SJSA1 (cell line): ENCODE measurements at places on chromosomes 4 and X. TPM values are rescaled to one million over a fixed set of nuclear protein-coding genes. Genes with fewer than 3 reads are reported as not detected.

- H3K27me3 ChIP-seq: no peaks in the 10 kb centered on the region
- no peak for DNase-seq
- H3K4me1 ChIP-seq: no peaks in the 10 kb centered on the region
- H3K27ac ChIP-seq: no peak overlapping the region
- no peak overlapping the region for H3K4me3 ChIP-seq
- no peaks in the 10 kb centered on the region for H3K36me3 ChIP-seq
These were observed 17.2 kb downstream of the HMGB2 start for GRCh38 chr4:173317004-173317403.

- no peaks in the 10 kb centered on the region for H3K27me3 ChIP-seq
- H3K4me3 ChIP-seq: no peak overlapping the region
- H3K36me3 ChIP-seq: no peaks in the 10 kb centered on the region
These were observed 58.3 kb downstream of the PTPN13 start for GRCh38 chr4:86652332-86652932.

GRCh38 chrX:12372111-12372510 lies 233.8 kb downstream of the FRMPD4 start:
- H3K4me3 ChIP-seq: no peak overlapping the region
- H3K4me1 ChIP-seq: no peaks in the 10 kb centered on the region
- no peak overlapping the region for H3K27ac ChIP-seq
- no peaks in the 10 kb centered on the region for H3K36me3 ChIP-seq

DNA sequence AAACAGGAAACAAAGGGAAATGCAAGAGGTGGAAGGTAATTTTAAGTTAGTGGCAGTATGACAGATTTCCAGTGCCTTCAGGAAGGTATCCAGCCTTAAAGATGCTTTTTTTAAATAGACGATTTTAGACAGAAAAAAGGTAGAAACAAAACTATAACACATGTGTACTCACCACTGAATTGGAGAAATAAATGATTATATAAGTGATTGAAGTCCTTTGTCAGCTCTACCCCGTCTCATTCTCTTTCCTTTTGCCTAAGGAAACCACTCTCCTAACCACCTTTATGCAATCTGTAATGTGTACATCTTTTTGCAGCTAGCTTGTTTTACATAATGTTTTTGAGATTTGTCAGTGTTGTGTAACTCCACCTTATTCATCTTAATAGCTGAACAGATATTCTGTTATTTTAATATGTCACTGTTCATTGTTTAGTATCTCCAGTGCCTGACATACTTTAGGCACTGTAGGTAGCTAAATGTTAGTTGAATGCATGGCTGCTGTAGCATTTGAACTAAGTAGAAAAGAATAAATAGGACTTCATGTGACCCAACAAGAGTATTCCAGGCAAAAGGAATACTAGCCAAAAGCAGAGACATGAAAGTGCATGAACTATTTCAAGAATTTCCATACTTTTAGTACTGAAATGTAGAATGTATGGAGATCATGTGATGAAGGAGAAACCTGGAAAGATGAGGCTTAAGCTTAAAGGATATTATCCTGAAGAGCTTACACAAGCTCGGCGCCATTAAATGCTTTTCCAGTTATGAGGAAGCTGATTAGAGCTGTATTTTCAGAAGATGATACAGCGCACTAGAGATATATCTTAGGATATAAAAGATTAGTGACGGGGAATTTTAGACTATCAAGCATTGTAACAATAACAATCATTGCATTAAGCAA lies 865 bp downstream of the FAM200B start:
- peak overlapping the region; percentile 59 for H3K4me3 ChIP-seq
- peaks cover 36% of the 10 kb centered on the region for H3K36me3 ChIP-seq
- H3K4me1 ChIP-seq: peaks cover 13% of the 10 kb centered on the region

DNA sequence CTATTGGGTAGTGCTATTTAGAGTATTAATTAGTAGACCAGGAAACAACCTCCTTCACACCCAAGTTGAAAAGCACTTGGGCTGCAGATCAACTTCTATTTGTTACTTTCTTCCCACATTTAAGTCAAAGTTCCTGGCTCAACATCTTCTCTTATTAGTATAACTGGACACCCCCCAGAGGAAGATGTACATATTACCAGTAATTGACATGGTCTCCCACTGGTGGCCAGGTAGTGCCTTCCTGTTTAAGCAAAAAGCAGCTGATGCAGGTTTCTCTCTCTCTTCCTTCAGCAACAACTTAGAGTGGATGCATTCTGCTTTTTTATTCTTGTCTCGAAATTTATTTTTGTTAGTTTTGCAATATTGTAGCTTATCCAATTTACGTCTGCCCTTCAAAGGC lies 438.1 kb downstream of the GBA3 start:
- H3K36me3 ChIP-seq: no peaks in the 10 kb centered on the region
- no peaks in the 10 kb centered on the region for H3K4me1 ChIP-seq
- H3K4me3 ChIP-seq: no peak overlapping the region
- H3K27ac ChIP-seq: no peak overlapping the region

GRCh38 chr4:161186012-161186411 lies 977.8 kb downstream of the FSTL5 start:
- DNase-seq: no peak
- H3K4me3 ChIP-seq: no peak overlapping the region
- H3K4me1 ChIP-seq: no peaks in the 10 kb centered on the region
- H3K27me3 ChIP-seq: no peaks in the 10 kb centered on the region
- no peaks in the 10 kb centered on the region for H3K36me3 ChIP-seq

GRCh38 chrX:119981286-119982070 lies 37.9 kb upstream of the NKAP start:
- no peak overlapping the region for H3K4me3 ChIP-seq
- H3K27me3 ChIP-seq: 0 out of 2 replicates have a peak, but pooled peaks cover 6% of the 10 kb centered on the region

DNA sequence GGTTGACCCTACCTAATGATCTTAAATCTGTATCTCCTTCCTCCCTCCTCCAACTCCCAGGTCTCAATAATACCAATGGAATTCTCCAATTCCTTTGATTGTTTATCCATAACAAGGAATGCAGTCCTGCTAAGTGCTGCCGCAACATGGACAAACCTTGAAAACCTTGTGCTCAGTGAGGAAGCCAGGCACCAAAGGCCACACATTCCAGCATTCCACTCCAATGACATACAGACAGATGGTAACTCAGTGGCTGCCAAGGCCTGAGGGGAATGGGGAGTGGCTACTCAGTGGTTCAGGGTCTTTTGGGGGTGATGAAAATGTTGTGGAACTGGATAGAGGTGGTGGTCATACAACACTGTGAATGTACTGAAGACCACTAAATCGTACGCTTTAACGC lies 10.4 kb downstream of the HAUS7 start:
- 0 out of 2 replicates have a peak, but pooled peaks cover 5% of the 10 kb centered on the region for H3K36me3 ChIP-seq
- no peak overlapping the region for H3K4me3 ChIP-seq
- no peaks in the 10 kb centered on the region for H3K27me3 ChIP-seq
- H3K4me1 ChIP-seq: no peaks in the 10 kb centered on the region
- no peak overlapping the region for H3K27ac ChIP-seq
- no peak for DNase-seq

GRCh38 chrX:6163721-6164120 lies 64.9 kb downstream of the NLGN4X start:
- no peaks in the 10 kb centered on the region; the same call in 1 of the 2 replicates for H3K4me1 ChIP-seq
- no peak overlapping the region for H3K27ac ChIP-seq
- no peaks in the 10 kb centered on the region for H3K36me3 ChIP-seq
- no peaks in the 10 kb centered on the region for H3K27me3 ChIP-seq
- no peak for DNase-seq

GRCh38 chrX:118726887-118727685 lies at the start of gene IL13RA1:
Gene IL13RA1, plus strand, starts transcription at chrX:118727606. Its CDS starts 33 bp downstream, at chrX:118727639.
- H3K36me3 ChIP-seq: peaks cover 4% of the 10 kb centered on the region; the same call in 1 of the 2 replicates
- H3K27ac ChIP-seq: peak within 1 kb of the TSS; percentile 70
- peak; percentile 74 for DNase-seq
- no peaks in the 10 kb centered on the region for H3K27me3 ChIP-seq
- H3K4me1 ChIP-seq: peaks cover 22% of the 10 kb centered on the region
- peak within 1 kb of the TSS; percentile 70 for H3K4me3 ChIP-seq

- no peaks in the 10 kb centered on the region for H3K36me3 ChIP-seq
- no peaks in the 10 kb centered on the region for H3K27me3 ChIP-seq
- H3K4me3 ChIP-seq: no peak overlapping the region
- H3K27ac ChIP-seq: no peak overlapping the region
- no peaks in the 10 kb centered on the region for H3K4me1 ChIP-seq
These were observed 456.6 kb downstream of the MAGEB5 start for GRCh38 chrX:26672571-26672970.

DNA sequence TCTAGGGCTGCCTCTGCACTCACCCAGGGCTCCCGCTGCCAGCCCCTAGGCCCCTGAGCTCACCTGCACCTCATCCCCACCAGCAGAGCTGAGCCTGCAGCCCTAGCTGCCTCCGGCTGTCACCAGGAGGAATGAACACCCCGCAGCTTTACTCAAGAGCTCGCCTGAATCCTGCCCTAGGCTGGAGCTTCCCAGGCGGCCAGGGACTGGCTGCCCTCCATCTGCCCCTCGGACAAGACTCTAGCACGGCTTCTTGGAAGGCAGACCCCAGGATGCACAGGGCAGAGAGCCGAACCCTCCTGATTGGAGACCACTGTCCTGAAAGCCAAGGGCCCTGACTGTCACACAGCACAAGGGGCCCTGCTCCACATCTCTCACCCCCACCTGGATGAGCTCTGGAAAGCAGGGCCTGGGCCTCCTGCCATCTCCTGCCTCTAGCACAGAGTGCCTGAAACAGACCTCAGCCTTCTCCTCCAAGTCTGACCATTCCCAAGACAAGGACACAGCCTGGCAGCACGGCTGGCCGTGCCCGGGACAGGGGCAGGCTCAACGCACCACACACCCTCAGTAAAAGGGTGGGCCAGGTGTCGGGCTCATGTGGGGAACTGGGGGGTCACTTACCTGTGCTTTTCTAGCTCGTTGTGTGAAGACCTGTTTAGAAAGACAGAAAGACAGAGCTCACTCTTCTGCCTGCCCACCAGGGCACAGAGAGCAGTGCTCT lies 4.4 kb downstream of the MXD4 start:
- no peak overlapping the region for H3K27ac ChIP-seq
- no peak for DNase-seq

DNA sequence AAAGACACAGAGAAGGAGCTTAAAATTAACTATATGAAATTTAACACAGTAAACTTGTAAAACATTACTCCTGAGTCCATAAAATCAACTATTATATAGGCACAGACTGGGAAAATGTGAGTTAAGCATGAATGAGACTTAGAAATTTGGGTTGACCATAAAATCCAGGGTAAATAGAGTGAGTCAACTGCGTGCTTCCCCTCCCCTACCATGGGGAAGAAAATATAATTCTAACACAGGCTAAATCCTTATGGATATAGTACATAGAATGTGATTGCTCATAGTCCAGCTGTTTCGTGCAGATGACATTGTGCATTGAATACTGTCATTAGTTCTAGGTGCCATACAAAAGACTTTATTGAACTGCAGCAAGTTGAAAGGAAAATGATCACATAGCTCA lies 42.2 kb downstream of the KLHL5 start:
- H3K27ac ChIP-seq: no peak overlapping the region
- no peak for DNase-seq
- peaks cover 17% of the 10 kb centered on the region for H3K36me3 ChIP-seq
- no peak overlapping the region for H3K4me3 ChIP-seq

GRCh38 chr4:8191136-8191747 lies 7.8 kb upstream of the SH3TC1 start:
- no peaks in the 10 kb centered on the region for H3K27me3 ChIP-seq
- H3K27ac ChIP-seq: peak overlapping the region; percentile 73
- peak; percentile 78 for DNase-seq
- H3K36me3 ChIP-seq: no peaks in the 10 kb centered on the region
- H3K4me3 ChIP-seq: no peak overlapping the region

DNA sequence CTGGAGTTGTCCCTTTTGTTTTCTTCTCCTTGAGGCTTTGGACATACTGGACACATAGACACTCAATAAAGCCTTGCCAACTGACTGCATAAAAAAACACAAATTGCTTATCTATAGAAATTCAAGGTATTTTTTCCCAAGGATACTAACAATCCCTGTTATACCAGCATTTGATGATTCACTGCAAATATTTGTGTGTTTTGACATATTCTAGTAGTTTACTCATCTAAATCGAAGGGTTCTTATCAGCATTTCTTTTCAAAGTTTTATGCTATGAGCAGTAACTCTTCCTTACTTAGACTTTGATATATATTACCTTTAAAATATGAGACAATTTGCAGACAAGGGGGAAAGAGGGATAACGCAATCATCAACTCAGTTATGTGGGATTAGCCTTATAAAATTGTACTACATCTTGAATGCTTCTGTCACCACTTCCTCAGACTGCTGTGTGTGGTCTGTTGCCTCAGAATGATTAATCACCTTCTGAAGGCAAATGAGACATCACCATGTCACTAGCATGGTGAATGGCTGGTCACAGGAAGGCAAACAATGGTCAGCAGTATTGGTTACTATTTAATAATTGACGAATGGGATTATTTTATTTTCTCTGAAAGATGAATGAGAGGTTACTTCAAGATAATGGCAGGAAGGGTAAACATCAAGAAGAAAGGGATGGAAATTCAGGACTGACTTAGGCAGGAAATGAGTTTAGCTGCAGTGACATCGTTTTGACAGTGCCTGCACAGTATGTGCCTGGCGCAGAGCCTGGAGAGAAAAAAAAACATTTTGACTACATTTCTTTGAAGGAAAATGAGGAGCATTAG lies 544.3 kb upstream of the CNKSR2 start:
- peak; percentile 63 for DNase-seq
- peaks cover 13% of the 10 kb centered on the region for H3K4me1 ChIP-seq
- no peaks in the 10 kb centered on the region for H3K36me3 ChIP-seq
- no peak overlapping the region for H3K4me3 ChIP-seq

The UGT8 gene
- total RNA-seq: not detected in 2 replicates

The SULT1E1 gene
- total RNA-seq: not detected in 2 replicates

The CCDC110 gene
- 0.19 and 0.71 TPM in 2 replicates for total RNA-seq

The FBXO8 gene
- 17.8 and 26.2 TPM in 2 replicates for total RNA-seq

The C4orf33 gene
- total RNA-seq: 21.6 and 38.3 TPM in 2 replicates

The USP51 gene
- total RNA-seq: 1.8 and 1.9 TPM in 2 replicates

The AMOT gene
- total RNA-seq: 8.3 and 11.7 TPM in 2 replicates

The LINC00632 gene
- total RNA-seq: not detected in 2 replicates

The FGFBP2 gene
- not detected in 2 replicates for total RNA-seq

The MUC7 gene
- total RNA-seq: not detected in 2 replicates
